ENCODE measurements at places on chromosomes 6 and 20.
A peak's percentile ranks its signal among the peaks of the same experiment; 100 is the strongest.

DNA sequence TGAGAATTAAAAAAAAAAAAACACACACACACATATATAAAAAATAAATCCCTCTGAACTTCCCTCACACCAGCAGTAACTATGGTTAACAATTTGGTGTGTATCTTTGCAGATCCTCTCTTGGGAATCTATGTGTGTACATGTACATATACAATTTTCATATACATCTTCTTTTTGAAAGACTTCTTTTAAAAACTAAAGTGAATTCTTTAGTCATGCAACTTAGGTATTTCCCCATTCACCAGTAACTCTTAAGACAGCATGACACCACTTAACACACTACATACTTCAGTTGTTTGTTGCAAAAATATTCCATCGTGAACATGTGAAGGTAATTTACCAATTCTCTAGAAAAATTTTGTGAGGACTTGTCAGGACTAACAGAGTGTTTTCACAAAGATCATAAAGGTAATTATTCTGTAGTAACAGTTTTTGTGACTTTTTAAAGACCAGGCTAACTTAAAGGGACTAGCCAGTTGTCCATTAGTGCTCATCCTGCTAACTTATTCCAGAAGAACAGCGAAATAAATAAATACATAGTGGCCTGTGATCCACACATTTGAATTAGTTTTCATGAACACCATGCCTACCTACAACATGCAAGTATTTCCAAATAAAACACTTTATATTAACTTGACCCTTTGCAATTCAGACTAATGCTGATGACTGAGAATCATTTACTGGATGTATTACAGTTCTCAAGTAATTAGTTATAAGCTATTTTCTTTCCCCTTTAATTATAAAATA lies 12.1 kb downstream of the RBM39 start:
- DNase-seq, result no peak

- DNase-seq, result no peak
Measured at GRCh38 chr6:134092449-134092848, 40.0 kb upstream of the SLC2A12 start.

- no peak for DNase-seq
Measured at GRCh38 chr6:140193269-140193668, 818.8 kb upstream of the CITED2 start.

DNA sequence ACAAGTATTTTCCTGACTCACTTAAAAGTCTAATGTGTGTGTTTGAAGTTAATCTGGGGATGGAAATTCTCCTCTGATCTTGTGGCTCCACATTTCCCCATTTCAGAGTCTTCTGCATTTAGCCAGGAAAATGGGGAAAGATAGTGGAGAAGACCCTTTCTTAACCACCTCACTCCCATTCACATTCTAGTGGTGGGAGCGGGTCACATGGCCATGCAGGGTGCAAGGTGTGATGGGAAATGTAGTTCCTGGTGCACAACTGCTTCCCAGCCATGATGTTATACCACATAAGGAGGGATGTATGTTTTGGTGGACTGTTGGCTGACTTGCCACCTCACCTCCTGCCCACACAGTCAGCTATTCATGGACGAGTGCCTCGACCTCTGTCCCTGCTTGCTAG lies 61.8 kb downstream of the BANF2 start:
- DNase-seq, result peak; percentile 15

DNA sequence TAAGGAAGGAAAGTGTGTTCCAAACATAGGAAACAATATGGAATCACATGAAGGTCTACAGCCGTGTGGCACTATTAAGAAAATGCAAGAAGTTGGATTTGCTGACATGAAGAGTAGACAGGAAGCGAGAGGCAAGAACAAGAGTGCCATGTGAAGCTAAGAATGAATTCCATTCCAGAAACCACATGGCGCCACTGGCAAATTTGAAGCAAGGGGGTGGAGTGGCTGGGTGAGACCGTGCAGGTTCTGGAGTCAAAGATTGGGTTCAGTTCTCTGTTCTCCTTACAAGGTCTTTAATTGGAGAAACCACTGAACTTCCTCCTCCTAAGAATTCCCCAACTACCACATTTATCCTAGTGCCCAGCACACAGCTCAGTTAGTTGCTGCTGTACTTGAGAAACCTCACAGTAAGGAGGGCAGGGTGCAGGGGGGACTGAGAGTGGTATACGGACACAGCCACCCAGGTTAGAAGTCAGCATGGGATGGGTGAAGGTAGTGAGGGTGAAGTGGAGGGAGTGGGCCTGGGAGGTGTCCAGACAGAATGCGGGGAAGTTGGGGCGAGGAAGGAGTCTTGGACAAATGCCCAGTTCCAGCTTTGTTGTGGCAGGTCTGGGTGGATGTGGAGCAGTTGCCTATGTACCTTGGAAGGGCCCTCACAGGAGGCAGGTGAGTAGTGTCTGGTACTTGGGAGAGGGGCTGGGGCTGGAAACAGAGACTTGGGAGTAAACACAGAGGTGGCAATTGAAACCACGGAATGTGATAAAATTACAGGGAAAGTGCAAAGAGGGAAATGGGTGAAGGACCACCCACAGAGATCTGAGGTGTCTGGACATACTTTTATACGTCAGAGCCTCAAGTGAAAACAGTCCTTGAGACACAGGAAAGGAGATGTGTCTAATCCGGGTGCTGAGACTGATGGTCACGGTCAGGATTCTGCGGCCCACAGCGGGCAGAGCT lies 14.3 kb downstream of the LYRM4 start:
- no peak for DNase-seq

- no peak for DNase-seq
Measured at GRCh38 chr20:19121463-19121862, 91.0 kb upstream of the SLC24A3 start.

DNA sequence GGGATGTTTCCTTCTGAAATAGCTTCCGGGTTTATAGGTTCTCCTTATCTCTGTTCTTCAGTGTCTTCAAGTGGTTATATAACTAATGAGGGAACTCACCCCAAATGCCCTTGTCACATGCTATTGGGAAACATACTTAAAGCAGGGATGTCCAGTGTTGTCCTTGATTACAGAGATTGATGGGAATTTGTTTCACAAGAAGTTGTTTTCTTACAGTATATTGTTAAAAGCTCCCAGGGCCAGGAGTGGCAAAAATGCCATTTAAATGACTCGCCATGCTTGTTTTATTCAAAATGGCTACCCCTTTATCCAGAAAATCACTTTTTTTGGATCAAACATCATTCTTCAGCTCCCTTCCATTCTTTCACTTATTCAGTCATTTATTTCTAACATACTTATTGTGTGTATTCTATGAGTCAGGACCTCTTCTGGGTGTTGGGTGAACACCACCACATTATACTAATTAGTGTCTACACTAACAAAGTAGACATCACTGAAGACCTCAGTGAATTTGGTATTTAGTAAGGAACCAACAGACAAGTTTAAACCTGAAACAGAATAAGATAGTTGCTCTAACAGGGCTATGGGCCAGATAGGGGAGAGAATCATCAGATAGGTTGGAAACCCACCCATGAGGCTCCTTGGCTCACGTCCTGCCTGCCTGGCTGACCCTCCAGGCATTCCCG lies 791.1 kb downstream of the MAFB start:
- DNase-seq, result peak; percentile 45

- peak; percentile 32 for DNase-seq
Measured at GRCh38 chr6:36118550-36119107, 11.7 kb upstream of the MAPK13 start.

- no peak for DNase-seq
Measured at GRCh38 chr20:40658509-40658908, 30.5 kb downstream of the MAFB start.

GRCh38 chr6:118856301-118856700 lies 37.7 kb upstream of the ASF1A start:
- no peak for DNase-seq

DNA sequence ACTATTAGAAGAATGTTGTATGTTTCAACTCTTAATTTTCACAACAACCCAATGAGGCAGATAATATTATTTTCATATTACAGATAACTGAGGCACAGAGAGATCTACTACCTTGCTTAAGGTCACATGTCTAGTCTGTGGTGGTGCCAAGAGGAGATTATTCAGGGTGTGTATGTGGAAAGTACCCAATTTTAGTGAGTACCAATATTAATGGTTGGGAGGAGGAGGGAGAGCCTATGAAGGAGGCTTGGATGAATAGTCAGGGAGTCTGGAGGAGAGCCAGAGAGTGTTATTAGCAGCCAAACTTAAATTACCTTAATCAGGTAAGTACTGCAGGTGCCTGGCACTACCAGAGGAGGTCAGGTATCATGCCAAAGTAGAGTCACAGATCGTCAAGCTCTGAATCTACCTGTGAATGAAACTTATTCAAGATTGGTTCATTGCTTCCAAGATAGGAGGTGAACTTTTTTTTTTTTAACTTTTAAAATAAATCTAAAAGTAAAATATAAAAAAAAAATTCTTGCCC lies 10.9 kb upstream of the CALHM6 start:
- no peak for DNase-seq

DNA sequence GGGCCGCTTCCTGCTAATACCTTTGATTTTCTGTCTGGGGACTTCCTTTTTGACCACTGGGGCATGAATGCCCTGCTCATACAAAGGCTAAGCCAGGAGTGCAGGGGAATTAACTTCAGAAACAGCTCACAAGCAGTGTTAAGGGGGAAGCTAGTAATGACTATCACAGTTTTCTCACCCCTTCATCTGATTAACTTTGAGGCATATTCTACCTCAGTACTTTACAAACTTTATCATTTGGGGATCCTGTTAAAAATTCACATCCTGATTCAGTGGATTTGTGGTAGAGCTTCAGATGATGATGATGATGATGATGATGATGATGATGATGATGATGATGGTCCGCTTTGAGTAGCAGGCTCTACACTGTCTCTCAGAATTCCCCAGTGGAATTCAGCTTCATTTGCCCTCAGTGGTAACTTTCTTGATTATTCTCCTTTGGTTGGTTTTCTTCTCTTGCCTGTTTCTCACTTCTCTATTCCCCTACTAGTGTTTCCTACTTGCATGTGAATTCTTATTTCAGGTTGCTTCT lies 78.4 kb upstream of the TMEM170B start:
- no peak for DNase-seq

DNA sequence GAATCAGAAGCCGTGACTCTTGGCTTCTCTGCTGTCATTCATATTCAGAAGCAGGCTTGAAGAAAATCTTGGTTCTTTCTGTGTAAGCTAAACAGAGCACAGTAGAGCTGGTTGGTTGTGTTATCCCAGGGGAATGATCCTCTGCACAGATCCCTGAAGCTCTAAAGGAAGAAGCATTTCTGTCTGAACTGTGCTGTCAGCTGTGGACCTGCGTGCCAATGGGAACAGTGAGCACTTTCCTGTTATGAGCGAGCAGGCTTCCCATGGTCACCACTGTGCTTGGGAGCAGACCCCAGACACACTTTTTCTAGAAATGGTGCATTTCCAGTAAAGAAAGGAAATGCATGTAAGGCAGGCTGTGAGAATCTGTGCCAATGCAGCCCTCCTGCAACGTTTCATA lies 490.2 kb downstream of the EPM2A start:
- peak; percentile 30 for DNase-seq

- DNase-seq, result no peak
Measured at GRCh38 chr6:7239590-7239948, 73.4 kb downstream of the SSR1 start.

DNA sequence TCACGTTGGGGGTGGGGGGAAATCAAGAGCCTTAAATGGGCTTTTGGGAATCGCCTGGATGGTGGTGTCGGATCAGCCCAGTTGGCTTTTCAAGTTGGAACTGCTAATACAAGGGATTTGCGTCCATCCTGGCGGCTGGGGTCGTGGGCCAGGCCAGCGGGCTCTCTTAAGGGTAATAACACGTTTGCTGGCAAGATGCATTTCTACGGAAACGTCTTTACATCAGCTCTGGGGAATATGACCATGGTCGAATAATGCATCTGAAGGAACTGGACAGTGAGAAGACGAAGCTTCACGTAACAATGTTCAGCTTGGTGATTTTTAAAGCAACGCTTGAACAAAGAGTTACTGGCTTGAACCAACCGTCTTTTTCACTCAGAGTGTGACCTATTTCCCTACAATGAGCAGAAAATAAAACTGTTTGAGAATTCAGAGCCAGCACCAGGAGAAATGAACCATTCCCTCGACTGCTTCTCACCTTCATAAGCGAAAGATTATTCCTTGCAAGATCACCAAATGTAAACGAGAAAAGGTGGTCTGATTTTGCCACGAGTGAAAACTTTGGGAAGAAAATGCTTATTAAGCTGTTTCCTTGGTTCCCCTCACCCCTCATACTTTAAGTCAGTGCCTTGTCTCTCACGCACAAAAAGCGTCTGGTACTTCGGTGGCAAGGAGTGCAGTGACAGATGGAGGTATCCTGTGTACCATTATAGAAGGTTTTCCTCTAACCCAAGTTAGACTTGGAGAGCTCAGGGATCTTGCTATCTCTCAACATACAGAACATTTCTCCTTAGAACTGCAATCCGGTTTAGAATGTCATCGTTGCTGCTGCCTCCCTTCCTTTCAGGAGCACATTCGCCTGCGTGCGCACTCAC lies 1.4 kb upstream of the MARCKS start:
- peak; percentile 49 for DNase-seq

GRCh38 chr20:32240205-32240604 lies 32.5 kb downstream of the POFUT1 start:
- DNase-seq, result no peak

- DNase-seq, result no peak
Measured at GRCh38 chr6:13559251-13559650, 15.2 kb upstream of the SIRT5 start.

GRCh38 chr6:16028966-16029365 lies 99.9 kb upstream of the MYLIP start:
- no peak for DNase-seq

- DNase-seq, result no peak
Measured at GRCh38 chr20:23023621-23024177, 11.4 kb upstream of the SSTR4 start.

- no peak for DNase-seq
Measured at GRCh38 chr6:93213028-93213427, 206.3 kb downstream of the EPHA7 start.

DNA sequence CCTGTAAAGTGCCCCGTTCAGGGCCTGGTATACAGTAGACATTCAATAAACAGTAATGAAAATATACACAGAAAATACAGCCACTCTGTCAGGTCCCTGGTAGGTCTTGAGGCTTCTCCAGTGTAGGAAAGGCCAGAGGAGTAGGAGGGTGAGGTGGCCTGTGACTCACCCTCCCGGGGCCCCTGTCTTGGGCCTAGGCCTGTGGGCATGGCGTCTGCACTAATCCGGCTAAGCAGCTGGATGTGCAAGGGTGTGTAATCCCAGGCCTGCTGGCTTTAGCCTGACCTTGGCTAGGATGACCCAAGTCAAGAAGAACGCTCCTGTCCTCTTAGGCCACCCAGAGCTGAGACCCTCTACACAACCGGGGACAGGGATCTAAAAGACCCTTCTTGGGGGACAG lies 84.9 kb downstream of the KCNB1 start:
- peak; percentile 82 for DNase-seq
